Stimulated activated CD4-positive, alpha-beta T cell treated with anti-CD3 and anti-CD28 coated beads, Interleukin-2, amount 100 ng/mL, for 48 hours (primary cell): ENCODE measurements at places on chromosomes 3 and 15.

- no peak for DNase-seq
Measured at GRCh38 chr3:156507285-156507684, 47.6 kb downstream of the SSR3 start.

- no peak for DNase-seq
Measured at GRCh38 chr3:98361289-98361688, 7.6 kb downstream of the OR5K4 start.

- DNase-seq = no peak
Measured at GRCh38 chr3:170600005-170600624, 14.2 kb upstream of the SLC7A14 start.

DNA sequence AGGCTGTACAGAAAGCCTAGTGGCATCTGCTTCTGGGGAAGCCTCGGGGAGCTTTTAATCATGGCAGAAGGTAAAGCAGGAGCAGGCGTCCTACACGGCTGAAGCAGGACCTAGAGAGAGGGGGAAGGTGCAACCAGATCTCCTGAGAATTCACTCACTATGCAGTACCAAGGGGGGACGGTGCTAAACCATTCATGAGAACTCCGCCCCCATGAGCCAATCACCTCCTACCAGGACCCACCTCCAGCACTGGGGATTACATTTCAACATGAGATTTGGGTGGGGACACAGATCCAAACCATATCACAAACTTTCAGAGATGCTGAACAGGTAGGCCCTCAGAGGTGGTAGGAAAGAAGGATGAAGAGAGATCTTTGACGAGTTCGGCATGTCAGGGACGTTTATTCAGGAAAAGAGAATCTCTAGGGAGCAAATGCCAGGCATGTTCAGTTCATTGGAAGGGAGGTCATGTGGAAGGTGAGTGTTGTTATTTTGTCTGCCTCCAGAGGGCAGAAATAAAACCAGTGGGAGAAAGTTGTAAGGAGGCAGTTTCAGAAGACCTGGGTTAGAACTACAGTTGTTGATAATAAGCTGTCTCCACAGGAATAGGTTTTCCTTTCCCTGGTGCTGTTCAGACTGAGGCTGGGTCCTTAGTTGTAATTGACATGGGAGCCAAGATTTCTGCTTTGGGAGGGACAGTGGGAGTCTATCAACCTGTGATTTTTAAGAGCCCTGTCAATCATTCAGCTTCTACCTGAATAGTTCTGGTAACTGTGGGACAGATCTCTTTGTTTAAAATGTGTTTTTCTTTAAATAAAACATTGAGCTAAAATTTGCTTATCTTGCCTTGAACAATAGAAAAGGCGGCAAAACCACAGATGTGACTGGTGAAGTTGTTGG lies 4.3 kb upstream of the FNDC3B start:
- no peak for DNase-seq

GRCh38 chr3:37861620-37862041 lies at the start of gene CTDSPL:
CTDSPL (plus strand) TSS chr3:37861880; CDS start chr3:37862200, 320 bp downstream.
- no peak for DNase-seq

- DNase-seq = no peak
Measured at GRCh38 chr3:183718012-183718411, 20.4 kb downstream of the YEATS2 start.

- DNase-seq = no peak
Measured at GRCh38 chr3:85935171-85935570, 976.4 kb downstream of the CADM2 start.

DNA sequence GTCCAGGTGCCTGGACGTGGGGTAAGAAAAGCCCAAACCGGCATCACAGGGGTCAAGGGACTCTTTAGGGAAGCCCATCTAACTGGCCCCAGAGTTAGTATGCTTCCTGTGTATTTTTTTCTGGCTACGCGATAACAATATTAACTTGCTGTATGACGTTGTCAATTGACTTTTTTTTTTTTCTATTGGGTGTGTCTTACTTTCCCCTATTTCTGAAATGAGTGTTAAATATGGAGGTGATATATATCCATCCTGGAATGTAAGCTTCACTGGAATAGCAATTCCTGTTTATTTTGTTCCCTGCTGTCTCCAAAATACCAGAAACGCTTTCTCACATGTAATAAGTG lies 598 bp upstream of the GMNC start:
- DNase-seq = no peak
